ENCODE measurements at places on chromosomes 1 and 21. TPM values are rescaled to one million over a fixed set of nuclear protein-coding genes. Genes with fewer than 3 reads are reported as not detected.

The OR2M3 gene
- 0.45 TPM for total RNA-seq

- no peaks in the 10 kb centered on the region for H3K4me1 ChIP-seq
- H3K4me3 ChIP-seq, result no peak overlapping the region
- H3K36me3 ChIP-seq, result no peaks in the 10 kb centered on the region
- DNase-seq, result no peak
- H3K27ac ChIP-seq, result no peak overlapping the region
These were observed 78.7 kb downstream of the PAPPA2 start for GRCh38 chr1:176541663-176542062.

DNA sequence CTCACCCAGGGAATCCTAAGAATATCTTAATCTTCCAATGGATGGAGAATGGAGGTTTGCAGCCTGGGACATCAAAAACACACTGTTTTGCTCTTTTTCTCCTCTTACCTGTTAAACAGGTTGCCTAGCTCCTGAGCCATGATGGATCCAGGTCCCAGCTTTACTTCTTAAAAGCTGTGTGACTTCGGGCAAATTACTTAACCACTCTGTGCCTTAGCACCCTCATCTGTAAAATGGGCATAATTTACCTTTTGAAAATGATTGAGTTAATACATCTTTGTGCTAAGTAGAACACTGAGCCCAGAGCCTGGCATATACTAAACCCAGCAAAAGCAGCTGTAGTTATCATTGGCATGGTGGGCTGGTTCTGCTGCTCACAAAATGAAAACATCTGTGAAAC is 10.2 kb downstream of the COQ8A start:
- no peak overlapping the region for H3K4me3 ChIP-seq
- no peak overlapping the region for H3K27ac ChIP-seq
- H3K4me1 ChIP-seq, result peaks cover 64% of the 10 kb centered on the region
- no peaks in the 10 kb centered on the region for H3K27me3 ChIP-seq
- peaks cover 7% of the 10 kb centered on the region for H3K36me3 ChIP-seq

- no peak for DNase-seq
- no peak overlapping the region for H3K27ac ChIP-seq
- peaks cover 8% of the 10 kb centered on the region for H3K27me3 ChIP-seq
- H3K36me3 ChIP-seq, result no peaks in the 10 kb centered on the region
- no peak overlapping the region for H3K4me3 ChIP-seq
These were observed 116.8 kb upstream of the TMPRSS2 start for GRCh38 chr21:41624674-41625310.

The ZNF687 gene
- total RNA-seq, result 11.9 TPM
